ENCODE measurements at places on chromosomes 2 and 18.

- DNase-seq: no peak
Measured at GRCh38 chr18:54086863-54087262, 137.6 kb downstream of the MBD2 start.

DNA sequence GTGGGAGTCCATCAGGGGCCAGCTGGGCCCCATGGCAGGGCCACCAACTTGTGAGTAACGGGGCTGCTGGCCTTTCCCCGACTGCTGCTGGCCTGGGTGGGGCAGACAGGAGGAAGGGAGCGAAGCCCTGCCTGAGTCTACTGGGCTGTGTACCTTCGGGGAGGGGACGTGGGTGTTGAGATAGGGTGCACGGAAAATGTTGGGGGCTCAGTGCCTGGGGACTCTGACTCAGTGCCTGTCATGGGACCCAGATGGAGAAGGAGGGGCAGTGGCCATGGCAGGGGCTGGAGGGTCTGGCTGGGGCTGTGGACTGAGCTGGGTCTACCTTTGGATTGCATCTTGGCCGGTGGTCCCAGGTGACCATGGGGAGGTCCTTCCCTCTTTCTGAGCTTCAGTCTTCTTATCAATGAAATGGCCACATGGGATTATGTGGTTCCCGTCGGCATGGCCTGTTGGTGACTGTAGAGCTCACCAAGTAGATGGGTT lies 4.0 kb downstream of the SLC4A3 start:
- no peak for DNase-seq

DNA sequence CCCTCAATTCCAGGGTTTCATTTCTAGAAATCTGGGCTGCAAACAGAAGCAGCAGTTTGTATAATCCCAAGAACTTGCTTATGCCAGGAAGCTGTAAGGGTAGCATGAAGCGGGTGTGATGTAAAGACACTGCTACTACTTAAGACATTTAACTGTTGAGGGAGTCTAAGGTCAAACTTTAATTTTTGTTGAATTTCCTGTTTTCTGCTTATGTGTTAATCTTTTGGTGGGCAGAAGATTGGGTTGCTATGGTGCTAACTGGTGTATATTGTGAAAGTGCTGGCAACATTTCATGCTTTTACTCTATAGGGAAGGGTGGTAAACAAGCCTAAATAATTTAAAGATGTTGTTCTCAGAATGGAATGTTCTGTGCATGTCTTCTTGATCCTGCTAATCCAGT lies 2.7 kb downstream of the NCOA1 start:
- DNase-seq: no peak

DNA sequence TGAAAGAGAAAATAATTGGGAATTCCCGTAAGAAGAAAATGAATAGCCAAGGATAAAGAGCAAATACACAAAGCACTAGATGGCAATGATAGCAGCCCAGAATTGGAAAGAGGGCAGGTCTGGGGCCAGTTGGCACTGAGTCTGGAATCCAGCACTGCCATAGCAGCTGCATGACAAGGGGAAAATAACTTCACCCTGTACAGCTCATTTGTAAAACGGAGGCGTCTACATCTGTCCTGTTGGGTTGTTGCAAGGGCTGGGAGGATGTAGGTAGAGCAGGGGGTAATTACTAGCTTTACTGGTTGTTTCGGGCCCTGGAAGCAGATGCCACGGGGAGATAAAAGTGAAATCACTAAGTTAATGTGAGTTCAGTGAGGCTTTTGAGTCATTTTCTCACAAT lies 110.0 kb upstream of the RASGRP3 start:
- no peak for DNase-seq

DNA sequence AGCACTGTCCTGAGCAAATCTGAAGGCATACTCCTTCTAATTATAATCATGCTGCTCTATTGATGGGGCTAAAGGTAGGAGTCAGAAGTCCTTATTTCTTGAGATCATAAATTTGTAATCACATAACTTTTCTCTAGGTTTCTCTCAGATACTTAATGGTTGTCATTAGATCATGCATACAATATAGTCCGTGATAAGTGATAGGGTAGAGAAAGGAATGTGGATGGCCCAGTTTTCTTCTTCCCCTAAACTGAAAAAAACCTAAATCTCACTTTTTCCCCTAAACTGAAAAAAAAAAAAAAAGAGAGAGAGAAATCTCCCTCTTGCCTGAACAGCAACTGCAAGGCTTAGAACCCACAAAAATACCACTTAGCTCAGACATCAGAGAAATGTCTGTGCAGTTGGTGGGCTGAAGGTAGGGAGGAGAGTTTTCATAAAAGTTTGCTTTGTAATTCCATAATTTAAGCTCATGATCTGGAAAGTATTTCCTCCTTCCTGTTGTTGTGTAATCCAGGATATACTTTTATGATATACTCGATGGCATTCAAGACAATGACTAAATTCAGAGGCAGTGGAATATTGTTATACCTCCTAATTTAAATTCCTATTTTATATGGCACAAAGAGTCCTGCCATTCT lies 79.3 kb upstream of the ITPRID2 start:
- no peak for DNase-seq

- DNase-seq: no peak
Measured at GRCh38 chr2:145593991-145594614, 1074.2 kb upstream of the ZEB2 start.

DNA sequence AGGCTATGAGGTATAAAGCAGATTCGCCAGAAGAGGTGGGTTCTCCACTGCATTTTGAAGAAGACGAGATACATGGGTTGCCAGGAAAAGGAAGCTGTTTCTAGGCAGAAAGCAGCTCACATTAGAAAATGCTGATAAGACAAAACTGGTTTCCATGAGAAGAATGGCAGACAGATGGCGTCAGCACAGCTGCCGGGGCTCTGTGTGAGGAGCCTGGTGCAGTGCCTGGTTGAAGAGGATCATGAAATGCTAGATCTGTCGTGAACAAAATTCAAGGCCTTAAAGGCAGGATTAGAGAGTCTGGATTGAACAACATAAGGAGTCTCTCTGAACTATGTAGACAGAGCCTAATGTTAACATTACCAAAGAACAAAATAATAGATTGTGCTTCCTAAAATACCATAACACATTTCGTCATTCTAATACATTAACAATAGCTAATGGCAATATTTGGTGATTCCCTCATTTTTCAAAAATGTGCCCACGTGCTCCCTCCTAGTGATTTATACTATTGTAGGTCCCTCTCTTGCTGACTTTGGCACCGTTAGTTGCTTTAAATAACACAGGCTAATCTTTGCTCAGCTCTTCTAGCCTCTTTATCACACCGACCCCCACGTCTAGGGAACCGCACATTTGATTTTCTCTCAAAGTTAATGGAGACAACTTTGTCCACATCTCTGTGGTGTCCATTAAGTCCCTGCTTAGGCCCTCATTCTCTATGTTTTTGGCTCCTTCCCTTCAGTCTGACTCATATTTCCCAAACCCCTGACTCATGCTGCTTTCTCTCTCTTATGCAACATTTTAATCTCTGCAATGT lies 38.2 kb downstream of the EFEMP1 start:
- no peak for DNase-seq

GRCh38 chr2:213087040-213087439 lies 64.4 kb downstream of the IKZF2 start:
- DNase-seq: no peak

DNA sequence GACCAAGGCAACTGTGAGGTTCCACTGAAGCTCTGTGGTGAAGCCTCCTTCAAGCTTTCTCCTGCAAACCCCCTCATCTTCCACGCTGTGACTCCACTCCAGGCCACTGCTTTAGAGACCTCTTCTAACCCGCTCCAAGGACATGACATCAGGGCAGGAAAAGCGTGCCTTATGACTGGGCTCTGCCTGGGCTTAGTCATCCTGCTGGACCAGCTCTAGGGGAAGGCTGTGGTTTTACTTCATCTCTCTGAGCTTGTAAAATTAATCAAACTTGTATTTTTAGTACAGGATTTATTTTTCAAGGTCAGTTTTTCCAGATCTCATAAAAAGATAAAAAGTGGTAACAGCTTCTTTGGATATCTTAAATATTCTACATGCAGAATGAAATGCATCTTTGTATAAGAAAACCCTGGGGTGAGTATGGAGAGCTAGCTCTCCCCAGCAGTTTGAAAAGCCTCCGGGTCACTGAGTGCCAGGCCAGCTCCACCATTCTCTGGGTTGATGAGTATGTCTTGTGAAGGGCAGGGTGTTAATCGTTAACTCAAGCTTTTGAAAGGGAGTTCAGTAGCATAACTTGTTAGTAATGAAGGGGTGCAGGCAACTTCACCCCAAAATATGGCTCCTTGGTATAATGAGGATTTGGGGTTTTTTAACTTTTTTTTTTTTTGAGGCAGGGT lies 33.1 kb upstream of the YPEL5 start:
- DNase-seq: no peak

GRCh38 chr2:61620244-61621159 lies 82.3 kb upstream of the XPO1 start:
- no peak for DNase-seq

GRCh38 chr2:74845217-74845751 lies 11.4 kb downstream of the HK2 start:
- no peak for DNase-seq

DNA sequence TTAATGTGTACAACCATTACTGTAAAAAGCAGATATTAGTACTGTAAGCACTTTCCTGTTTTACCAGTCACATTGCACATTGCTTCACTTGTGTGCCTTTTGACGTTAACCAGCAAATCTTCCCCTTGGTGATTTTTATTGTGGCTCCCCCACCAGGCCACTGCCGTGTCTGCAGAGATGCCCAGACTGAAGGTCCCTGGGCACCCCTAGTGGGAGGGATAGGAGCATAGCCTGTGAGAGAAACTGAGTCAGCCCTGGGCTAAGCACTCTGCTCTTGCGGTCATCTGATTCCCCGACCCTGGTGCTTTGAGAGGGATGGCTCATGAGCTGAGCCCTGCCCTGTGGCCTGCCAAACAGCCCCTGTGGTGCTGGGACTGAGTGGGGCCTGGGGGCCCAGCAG lies 73.4 kb downstream of the INPP4A start:
- peak; percentile 43 for DNase-seq

GRCh38 chr2:188604579-188604978 lies 312.9 kb downstream of the GULP1 start:
- no peak for DNase-seq

- DNase-seq: no peak
Measured at GRCh38 chr2:238240757-238241711, 1.2 kb upstream of the HES6 start.

DNA sequence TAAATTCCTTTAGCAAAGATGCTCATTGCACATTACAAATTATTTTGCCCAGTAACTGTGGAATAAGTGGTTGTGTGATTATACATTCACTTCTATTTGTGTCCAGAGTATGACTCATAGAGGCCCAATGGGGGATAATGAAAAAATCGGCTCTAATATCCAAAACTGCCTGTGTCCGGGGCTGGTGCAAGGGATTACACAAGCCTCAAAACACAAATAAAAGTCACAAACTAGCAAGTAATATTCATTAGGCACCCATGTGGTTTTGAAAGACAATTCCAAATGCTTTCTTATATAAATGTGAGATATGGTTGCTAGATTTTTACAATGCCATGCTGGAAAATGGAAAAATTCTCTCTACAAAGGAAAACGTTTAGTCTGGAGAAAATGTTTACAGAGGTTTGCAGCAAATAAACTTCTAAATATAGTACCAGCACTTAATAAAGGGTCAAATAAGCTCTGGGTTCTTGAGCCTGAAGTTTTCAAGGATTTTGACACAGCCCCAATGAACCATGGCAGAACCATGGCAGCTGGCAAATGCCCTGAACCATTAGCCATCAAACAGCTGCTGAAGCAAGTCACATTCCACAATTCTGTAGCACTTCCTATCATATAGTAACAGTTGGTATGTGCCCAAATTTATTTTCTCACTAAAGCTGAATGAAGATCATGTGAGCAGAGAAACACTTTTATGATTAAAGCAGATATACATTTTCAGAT lies 40.5 kb downstream of the IRS1 start:
- DNase-seq: no peak

- no peak for DNase-seq
Measured at GRCh38 chr2:74507926-74508520, 528 bp upstream of the PCGF1 start.

DNA sequence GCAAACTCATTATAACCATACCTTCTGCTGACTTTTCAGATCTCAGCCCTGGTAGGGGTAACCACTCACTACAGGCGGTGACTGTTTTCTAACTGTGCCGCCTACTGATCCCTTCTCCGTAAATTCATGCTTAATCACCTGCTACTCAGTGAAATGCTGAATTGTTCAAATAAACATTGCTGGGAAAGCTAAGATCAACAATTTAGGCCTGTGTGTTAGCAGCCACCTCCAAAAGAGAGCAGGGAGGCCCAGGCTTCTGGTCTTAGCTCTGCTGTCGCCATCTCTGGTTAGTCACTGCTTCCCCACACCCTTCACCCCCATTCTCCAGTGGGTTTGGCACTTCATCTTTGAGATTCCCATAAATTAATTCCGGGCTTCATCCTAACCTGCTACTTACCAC lies 21.8 kb upstream of the NT5C1B start:
- DNase-seq: no peak
